ENCODE measurements at places on chromosomes 2 and 18.
A peak's percentile ranks its signal among the peaks of the same experiment; 100 is the strongest.

- no peak for DNase-seq
These were observed 10.6 kb downstream of the RND3 start for GRCh38 chr2:150476809-150477302.

DNA sequence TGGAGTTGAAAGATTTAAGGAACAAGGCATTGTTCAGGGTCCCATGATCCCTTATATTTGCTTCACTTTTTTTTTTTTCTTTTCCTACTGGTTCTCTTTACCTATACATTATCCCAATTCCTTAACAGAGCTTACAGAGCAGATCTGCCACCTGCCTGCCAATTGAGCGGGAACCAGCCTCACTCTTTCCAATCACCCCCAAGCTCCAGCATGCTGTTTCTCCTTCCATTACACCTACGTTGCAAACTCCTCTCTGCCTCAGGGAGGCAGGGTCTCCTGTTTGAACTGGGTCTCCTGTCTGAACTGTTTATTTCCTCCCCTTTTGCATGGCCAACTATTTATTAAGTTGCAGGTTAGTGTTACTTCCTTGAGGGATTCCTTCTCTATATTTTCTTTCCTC, 77.2 kb upstream of the SLC38A11 start:
- no peak for DNase-seq

GRCh38 chr2:228681426-228681825, 499.9 kb upstream of the SPHKAP start:
- peak; percentile 63 for DNase-seq

DNA sequence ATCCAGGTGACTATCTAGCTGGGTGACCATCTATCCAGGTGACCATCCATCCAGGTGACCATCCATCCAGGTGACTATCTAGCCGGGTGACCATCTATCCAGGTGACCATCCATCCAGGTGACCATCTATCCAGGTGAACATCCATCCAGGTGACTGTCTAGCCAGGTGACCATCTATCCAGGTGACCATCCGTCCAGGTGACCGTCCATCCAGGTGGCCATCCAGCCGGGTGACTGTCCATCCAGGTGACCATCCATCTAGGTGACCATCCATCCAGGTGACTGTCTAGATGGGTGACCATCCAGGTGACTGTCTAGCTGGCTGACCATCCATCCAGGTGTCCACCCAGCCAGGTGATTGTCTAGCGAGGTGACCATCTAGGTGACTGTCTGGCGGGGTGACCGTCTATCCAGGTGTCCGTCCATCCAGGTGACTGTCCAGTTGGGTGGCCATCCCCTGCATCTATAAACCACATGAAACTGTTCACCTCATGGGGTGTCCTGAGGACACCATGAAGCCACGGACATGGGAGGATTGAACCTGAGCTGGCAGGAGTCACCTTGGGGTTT, 305.3 kb downstream of the NDUFA10 start:
- DNase-seq: no peak

DNA sequence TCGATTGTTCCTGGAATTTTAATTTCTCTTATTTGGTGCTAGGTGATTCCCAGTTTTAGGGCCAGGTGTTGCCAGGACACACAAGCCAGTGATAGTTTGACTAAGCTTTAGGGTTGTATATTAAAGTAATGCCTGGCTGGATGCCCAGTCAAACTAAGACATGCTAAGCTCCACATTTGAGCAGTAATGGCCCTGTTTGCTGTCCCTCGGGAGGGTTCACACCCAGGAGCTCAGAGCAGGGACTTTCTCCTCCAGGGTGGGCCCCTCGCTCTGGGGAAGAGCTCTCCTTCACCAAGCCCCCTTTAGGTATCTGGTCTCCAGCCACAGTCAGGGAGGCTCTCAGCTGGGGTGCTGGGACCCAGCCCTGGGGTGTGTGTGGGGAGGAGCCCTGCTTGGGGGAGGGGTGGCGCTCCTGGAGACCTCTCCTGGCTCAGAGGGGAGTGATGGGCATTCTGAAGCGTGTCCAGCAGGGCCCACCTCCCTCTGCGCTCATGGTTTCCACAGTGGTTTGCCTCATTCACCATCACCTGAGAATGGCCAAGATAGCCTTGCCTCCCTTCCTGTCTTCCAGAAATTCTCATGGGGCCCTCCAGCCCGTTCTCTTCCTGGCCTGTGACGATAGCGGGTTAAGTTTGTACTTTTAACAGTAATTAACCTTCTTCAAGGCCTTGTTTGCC, 31.7 kb downstream of the INPP4A start:
- no peak for DNase-seq

DNA sequence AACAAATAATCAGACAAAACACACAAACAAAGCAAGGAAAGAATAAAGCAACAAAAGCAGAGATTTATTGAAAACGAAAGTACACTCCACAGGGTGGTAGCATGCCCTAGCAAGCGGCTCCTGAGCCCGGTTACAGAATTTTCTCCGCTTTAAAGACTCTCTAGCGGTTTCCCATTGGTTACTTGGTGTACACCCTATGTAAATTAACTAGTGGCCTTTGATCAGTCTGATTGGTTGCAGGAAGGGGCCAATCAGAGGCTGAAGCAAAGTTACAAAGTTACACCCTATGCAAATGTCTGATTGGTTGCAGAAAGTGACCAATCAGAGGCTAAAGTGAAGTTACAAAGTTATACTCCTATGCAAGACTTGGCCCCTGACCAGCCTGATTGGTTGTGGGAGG, 242.9 kb downstream of the LDLRAD4 start:
- no peak for DNase-seq

GRCh38 chr2:158403237-158403636, 53.3 kb downstream of the CCDC148 start:
- no peak for DNase-seq

- DNase-seq: no peak
These were observed 615.6 kb upstream of the CDH2 start for GRCh38 chr18:28792404-28793086.

GRCh38 chr2:37872192-37872750, 52.8 kb upstream of the RMDN2 start:
- DNase-seq: no peak

- peak; percentile 87 for DNase-seq
These were observed 5.2 kb downstream of the TMEM127 start for GRCh38 chr2:96260387-96261260.

- DNase-seq: no peak
These were observed 389.6 kb downstream of the ADCYAP1 start for GRCh38 chr18:1294229-1294628.

- DNase-seq: no peak
These were observed 117.5 kb upstream of the CRIM1 start for GRCh38 chr2:36238106-36238505.
